ENCODE measurements at places on chromosomes 11 and 22. TPM values are rescaled to one million over a fixed set of nuclear protein-coding genes. Genes with fewer than 3 reads are reported as not detected.

SLC1A2 gene
- not detected for polyA plus RNA-seq

KMT2A gene
- polyA plus RNA-seq: 7.3 TPM

WNT11 gene
- 7.3 TPM for polyA plus RNA-seq

RCOR2 gene
- polyA plus RNA-seq: 1.3 TPM

GRCh38 chr11:10935015-10935559 is 77.2 kb upstream of the ZBED5 start:
- peaks cover 32% of the 10 kb centered on the region for H3K4me1 ChIP-seq
- H3K27me3 ChIP-seq: no peaks in the 10 kb centered on the region
- no peaks in the 10 kb centered on the region for H3K36me3 ChIP-seq

MMP27 gene
- not detected for polyA plus RNA-seq

- peak; percentile 82 for DNase-seq
- H3K4me1 ChIP-seq: peaks cover 4% of the 10 kb centered on the region
- H3K4me3 ChIP-seq: no peak overlapping the region
- no peaks in the 10 kb centered on the region for H3K36me3 ChIP-seq
These were observed 56.2 kb upstream of the ARHGAP42 start for GRCh38 chr11:100630898-100631297.

EHF gene
- 39.4 TPM for polyA plus RNA-seq

- DNase-seq: peak; percentile 78
- H3K4me1 ChIP-seq: no peaks in the 10 kb centered on the region
- no peak overlapping the region for H3K27ac ChIP-seq
- H3K4me3 ChIP-seq: no peak overlapping the region
- H3K27me3 ChIP-seq: no peaks in the 10 kb centered on the region
- H3K36me3 ChIP-seq: no peaks in the 10 kb centered on the region
These were observed 69.2 kb downstream of the CD82 start for GRCh38 chr11:44634401-44635281.

SREBF2 gene
- 14.1 TPM for polyA plus RNA-seq

GRCh38 chr11:124346311-124346955 is 26.4 kb upstream of the OR8D2 start:
- no peaks in the 10 kb centered on the region for H3K27me3 ChIP-seq
- H3K4me1 ChIP-seq: no peaks in the 10 kb centered on the region
- no peak overlapping the region for H3K27ac ChIP-seq
- no peak overlapping the region for H3K4me3 ChIP-seq
- no peak for DNase-seq

DNA sequence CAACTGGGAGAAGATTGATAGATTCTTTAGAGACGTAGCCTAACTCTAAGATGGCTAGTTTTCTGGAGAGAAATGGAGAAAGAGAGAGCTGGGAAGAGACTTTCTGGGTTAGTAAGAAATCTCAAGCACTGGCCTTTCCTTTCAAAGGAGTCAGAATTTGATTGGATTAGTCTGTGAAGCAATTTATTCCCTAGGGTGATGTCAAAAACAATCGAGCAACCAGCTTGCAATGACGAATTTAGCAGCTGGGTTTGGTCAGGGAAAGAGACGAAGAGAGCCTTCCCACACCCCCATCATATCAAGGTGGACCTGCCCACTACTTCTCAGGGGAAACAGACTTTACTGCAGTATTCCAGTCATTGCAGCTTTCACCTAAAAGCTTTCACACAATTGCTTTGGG is 10.8 kb downstream of the KRTAP5-6 start:
- H3K27me3 ChIP-seq: no peaks in the 10 kb centered on the region
- H3K4me1 ChIP-seq: no peaks in the 10 kb centered on the region
- no peak overlapping the region for H3K27ac ChIP-seq
- no peak overlapping the region for H3K4me3 ChIP-seq
- no peaks in the 10 kb centered on the region for H3K36me3 ChIP-seq

PKDREJ gene
- 0.27 TPM for polyA plus RNA-seq

DNA sequence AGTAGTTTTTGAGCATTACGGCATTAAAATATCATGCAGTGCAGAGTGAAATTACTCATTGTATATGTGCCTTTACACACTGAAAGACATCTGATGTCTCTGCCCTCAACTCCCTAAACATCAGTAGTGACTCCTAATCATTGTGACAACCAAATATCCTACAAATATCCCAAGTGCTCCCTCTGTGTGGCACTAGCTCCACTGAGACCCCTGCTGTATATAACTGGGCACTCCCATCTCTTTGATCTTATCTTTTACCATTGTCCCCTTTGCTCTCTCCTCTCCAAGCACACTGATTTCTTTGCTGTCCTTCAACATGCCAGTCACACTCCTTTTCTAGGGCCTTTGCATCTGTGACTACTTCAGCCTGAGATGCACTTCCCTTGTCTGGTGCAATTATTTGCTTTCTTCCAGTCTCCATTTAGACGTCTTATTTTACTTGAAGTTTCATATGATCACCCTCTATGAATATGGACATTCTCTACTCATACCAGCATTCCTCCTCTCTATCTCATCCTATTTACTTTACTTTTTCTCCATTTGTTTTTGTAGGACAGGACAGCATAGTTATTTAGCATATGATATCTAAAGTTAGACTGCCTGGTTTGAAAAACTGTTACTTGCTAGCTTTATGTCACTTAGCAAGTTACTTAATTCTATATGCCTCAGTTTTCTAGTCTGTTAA is 2.4 kb downstream of the SLC5A12 start:
- no peaks in the 10 kb centered on the region for H3K36me3 ChIP-seq
- H3K27ac ChIP-seq: peak overlapping the region; percentile 83
- no peaks in the 10 kb centered on the region for H3K27me3 ChIP-seq
- no peak overlapping the region for H3K4me3 ChIP-seq

SLC5A4 gene
- polyA plus RNA-seq: 0.75 TPM

NCF4 gene
- polyA plus RNA-seq: 9.7 TPM

GRCh38 chr11:96391698-96392307 is 2.0 kb downstream of the JRKL start:
- no peaks in the 10 kb centered on the region for H3K4me1 ChIP-seq
- H3K36me3 ChIP-seq: no peaks in the 10 kb centered on the region
- H3K27ac ChIP-seq: no peak overlapping the region
- H3K4me3 ChIP-seq: no peak overlapping the region
- no peak for DNase-seq

DNA sequence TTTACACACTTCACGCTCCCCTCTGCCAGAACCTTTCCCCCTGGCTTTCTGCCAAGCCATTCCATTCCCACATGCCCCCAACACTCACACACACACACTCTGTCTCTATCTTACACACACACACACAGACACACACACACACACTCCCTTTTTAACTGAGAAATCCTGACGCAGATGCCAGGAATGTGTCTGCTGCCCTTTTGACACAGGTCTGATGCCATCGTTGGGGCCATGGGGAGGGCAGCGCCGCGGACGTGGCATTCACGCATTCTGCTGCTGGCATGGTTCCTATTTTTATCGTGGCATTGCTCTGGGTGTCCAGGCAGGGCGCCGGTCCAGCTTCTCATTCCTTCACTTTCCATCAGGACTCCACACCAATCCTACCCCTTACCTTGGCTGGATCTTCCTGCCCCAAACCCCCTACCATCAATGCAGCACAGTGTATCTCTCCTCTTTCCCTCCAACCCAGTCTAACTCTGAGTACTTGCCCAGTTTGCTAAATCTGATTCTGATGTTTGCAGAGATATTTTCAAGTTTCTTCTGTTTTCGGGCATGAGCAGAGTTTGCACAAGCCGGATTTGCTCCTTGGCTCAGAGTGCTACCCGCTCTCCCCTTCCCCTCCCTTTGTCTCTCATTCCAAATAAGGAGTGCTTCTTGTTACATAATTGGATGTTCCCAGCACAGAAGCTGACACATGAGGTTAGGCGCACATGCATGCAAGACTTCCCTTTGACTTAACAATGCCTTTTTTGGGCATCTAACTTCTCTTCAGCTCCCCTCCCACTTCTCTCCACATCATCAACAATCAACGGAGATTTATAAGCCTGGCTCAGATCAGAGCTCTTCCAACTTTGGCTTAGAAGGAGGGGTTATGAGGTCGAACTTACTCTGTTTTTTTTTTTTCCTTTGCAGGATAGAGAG is 18.8 kb downstream of the SNX19 start:
- H3K4me1 ChIP-seq: no peaks in the 10 kb centered on the region
- peaks cover 39% of the 10 kb centered on the region for H3K36me3 ChIP-seq

TOLLIP gene
- polyA plus RNA-seq: 41.2 TPM

DNA sequence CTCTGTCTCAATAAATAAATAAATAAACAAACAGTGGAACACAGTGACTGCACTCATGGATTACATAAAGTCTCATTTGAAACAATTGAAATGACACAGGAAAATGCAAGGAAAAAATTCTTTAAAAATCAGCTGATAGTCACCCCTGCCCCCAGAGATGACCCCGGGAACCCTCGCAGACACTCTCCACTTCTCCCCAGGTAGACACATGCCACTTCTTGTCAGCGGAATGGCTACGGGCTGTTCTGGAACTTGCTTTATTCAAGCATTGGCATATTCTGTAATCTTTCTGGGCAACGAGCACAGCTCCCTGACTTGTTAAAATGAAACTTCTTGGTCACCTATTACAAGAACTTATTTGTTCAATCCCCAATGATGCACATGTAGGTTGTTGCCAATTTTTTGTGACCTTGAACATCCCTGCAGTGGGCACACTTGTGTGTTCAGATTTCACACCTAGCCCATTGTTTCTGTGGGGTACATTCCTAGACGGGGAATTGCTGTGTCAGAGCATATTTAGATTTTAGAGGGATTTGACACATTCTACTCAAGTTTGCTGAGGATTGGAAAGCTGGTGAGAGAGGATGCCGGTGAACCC is 32.8 kb downstream of the MYEOV start:
- DNase-seq: no peak
- no peaks in the 10 kb centered on the region for H3K27me3 ChIP-seq
- no peaks in the 10 kb centered on the region for H3K4me1 ChIP-seq
- H3K4me3 ChIP-seq: no peak overlapping the region
- H3K36me3 ChIP-seq: no peaks in the 10 kb centered on the region

GRCh38 chr11:77409046-77409445 is 64.8 kb downstream of the PAK1 start:
- H3K27me3 ChIP-seq: no peaks in the 10 kb centered on the region
- peaks cover 5% of the 10 kb centered on the region for H3K4me1 ChIP-seq
- H3K36me3 ChIP-seq: no peaks in the 10 kb centered on the region
- H3K4me3 ChIP-seq: no peak overlapping the region

GRCh38 chr11:30487200-30487898 is 98.8 kb downstream of the MPPED2 start:
- no peak overlapping the region for H3K4me3 ChIP-seq
- no peak for DNase-seq
- H3K4me1 ChIP-seq: peaks cover 9% of the 10 kb centered on the region

GRCh38 chr11:121437018-121437685 is 15.0 kb upstream of the SORL1 start:
- no peak overlapping the region for H3K27ac ChIP-seq
- no peaks in the 10 kb centered on the region for H3K27me3 ChIP-seq
- no peaks in the 10 kb centered on the region for H3K36me3 ChIP-seq
- no peak overlapping the region for H3K4me3 ChIP-seq

GRCh38 chr11:111637885-111638284 is 35.6 kb downstream of the SIK2 start:
- no peak overlapping the region for H3K4me3 ChIP-seq
- no peak overlapping the region for H3K27ac ChIP-seq
- no peaks in the 10 kb centered on the region for H3K27me3 ChIP-seq
- peaks cover 21% of the 10 kb centered on the region for H3K4me1 ChIP-seq

IFITM10 gene
- polyA plus RNA-seq: 0.32 TPM

GRCh38 chr11:75631086-75631730 is 37.6 kb downstream of the MAP6 start:
- peaks cover 2% of the 10 kb centered on the region for H3K4me1 ChIP-seq
- no peak overlapping the region for H3K27ac ChIP-seq
- H3K4me3 ChIP-seq: no peak overlapping the region
- no peak for DNase-seq
- H3K27me3 ChIP-seq: peaks cover 2% of the 10 kb centered on the region

UFD1 gene
- 46.0 TPM for polyA plus RNA-seq

GRCh38 chr11:36509201-36509639 is 852 bp downstream of the TRAF6 start:
- H3K4me3 ChIP-seq: peak overlapping the region; percentile 80
- H3K36me3 ChIP-seq: no peaks in the 10 kb centered on the region
- H3K27me3 ChIP-seq: no peaks in the 10 kb centered on the region
- DNase-seq: peak; percentile 33
- peak overlapping the region; percentile 93 for H3K27ac ChIP-seq

- H3K27me3 ChIP-seq: no peaks in the 10 kb centered on the region
- peak overlapping the region; percentile 56 for H3K27ac ChIP-seq
- H3K4me3 ChIP-seq: no peak overlapping the region
These were observed 55.2 kb downstream of the NECTIN1 start for GRCh38 chr11:119673759-119674336.

GRCh38 chr11:936199-936598 is 10.5 kb downstream of the AP2A2 start:
- peak; percentile 81 for DNase-seq
- no peak overlapping the region for H3K4me3 ChIP-seq
- H3K36me3 ChIP-seq: no peaks in the 10 kb centered on the region
- no peaks in the 10 kb centered on the region for H3K27me3 ChIP-seq

PGM2L1 gene
- polyA plus RNA-seq: 0.81 TPM

GRCh38 chr11:66891851-66892660 is 35.2 kb downstream of the LRFN4 start:
- peak; percentile 90 for DNase-seq
- H3K4me1 ChIP-seq: no peaks in the 10 kb centered on the region
- H3K27me3 ChIP-seq: no peaks in the 10 kb centered on the region
- H3K4me3 ChIP-seq: no peak overlapping the region

DNA sequence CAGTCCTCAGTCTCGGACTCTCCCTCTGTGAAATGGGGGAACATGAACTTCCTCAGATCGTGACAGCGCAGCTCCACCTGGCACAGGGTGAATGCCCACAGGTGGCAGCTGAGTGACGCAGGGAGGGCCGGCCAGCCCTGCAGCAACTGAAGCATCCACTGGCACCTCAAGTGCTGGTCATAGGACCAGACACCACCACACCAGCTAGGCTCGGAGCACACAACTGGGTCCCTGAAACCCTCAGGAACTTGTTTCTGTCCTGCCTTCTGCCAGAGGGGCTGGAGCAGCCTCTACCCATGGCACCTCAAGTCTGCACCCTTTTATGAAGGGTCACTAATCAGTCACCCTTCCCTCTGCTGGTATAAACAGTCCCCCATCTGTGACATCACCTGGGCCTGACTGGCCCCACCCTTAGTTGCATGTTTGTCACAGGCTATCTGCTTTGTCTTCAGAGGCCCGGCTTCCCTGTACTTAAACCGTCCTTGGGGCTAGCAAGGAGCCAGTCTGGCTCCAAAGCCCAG is 7.4 kb upstream of the CDC42BPG start:
- no peak for DNase-seq
- H3K36me3 ChIP-seq: peaks cover 9% of the 10 kb centered on the region
- H3K4me3 ChIP-seq: no peak overlapping the region
- H3K4me1 ChIP-seq: peaks cover 17% of the 10 kb centered on the region

APOL3 gene
- 44.7 TPM for polyA plus RNA-seq

FAT3 gene
- polyA plus RNA-seq: 0.01 TPM

ANO9 gene
- polyA plus RNA-seq: 279 TPM

KRTAP5-1 gene
- not detected for polyA plus RNA-seq

LTO1 gene
- polyA plus RNA-seq: 21.1 TPM

All from small intestine (tissue), 16 donors.